HT-29 (cell line): ENCODE measurements at places on chromosomes 5 and 9.

GRCh38 chr9:132690696-132691095 lies 20.4 kb downstream of the GTF3C4 start:
- DNase-seq = no peak

- DNase-seq = no peak
These were observed 52.0 kb upstream of the SLC25A51 start for GRCh38 chr9:37955781-37956422.

DNA sequence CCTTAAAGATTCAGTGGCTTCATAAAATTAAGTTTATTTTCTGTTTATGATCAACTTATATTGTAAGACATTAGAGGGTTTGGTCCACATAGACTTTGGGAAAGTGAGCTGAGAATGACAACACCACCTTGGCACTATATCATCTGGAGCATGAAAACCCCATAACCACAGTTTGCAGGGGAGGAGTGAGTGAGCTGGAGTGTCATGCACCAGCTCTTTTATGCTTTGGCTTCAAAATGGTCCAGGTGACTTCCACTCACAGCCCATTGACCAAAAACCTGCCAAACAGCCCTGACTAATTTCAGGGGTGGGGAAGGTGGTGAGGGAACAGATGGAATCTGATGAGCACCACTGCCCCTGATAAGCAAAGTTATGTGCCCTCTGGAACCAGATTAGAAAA lies 295.8 kb downstream of the DMRTA1 start:
- DNase-seq = no peak

GRCh38 chr5:91397791-91398190 lies 14.7 kb upstream of the ARRDC3 start:
- no peak for DNase-seq

DNA sequence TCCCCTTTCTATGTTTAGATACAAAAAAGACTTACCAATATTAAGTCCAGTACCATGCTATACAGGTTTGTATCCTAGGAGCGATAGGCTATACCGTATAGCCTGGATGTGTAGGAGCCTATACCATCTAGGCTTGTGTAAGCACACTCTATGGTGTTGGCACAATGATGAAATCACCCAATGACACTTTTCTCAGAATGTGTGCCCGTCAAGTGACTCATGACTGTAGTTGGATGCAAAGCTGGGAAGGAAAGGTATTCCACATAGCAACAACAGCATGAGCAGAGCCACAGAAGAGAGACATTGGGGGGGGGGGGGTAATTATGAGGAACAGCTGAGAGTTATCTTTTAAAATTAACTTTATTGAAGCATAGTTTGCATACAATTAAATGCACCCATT lies 63.2 kb downstream of the TTLL11 start:
- DNase-seq = peak; percentile 2

- DNase-seq = no peak
These were observed 4.8 kb downstream of the TPM2 start for GRCh38 chr9:35684921-35685320.

- no peak for DNase-seq
These were observed 129.8 kb downstream of the MACROH2A1 start for GRCh38 chr5:135269199-135269598.

DNA sequence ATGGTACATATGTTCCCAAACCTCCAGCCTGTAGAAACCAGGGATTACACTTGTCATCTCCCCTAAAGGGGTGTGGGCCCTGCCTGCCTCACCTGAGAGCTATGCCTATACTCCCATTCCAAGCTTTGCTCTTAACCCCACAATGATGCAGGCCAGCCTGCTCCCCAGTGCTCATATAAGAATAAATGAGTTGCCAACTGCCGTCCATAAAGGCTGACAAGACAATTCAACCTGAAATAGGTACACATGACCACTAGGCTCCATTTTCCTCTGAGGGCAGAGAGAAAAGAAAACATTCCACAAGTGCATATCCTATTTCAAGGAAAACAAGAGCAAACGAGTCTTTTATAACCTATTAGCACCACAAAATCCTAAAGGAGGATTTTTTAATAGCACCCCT lies 28.4 kb downstream of the SKP1 start:
- no peak for DNase-seq

- no peak for DNase-seq
These were observed 197.7 kb downstream of the PLK2 start for GRCh38 chr5:58262226-58262625.

DNA sequence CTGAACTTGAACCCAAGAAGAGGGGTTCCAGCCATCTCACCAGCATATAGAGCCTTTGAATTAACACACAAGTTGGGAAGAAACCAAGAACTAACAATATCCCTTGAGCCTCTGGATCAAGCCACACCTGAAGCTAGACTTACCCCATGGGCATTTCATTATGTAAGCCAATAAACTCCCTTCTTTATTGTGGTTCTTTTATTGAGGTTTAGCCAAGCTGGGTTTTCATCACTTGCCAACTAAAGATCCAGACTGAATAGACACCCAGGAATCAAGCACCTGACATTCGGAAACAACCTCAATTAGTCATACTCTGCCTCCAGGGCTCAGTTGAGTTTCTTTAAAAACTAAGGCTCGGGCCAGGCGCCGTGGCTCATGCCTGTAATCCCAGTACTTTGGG lies 226.7 kb downstream of the AGTPBP1 start:
- DNase-seq = no peak

DNA sequence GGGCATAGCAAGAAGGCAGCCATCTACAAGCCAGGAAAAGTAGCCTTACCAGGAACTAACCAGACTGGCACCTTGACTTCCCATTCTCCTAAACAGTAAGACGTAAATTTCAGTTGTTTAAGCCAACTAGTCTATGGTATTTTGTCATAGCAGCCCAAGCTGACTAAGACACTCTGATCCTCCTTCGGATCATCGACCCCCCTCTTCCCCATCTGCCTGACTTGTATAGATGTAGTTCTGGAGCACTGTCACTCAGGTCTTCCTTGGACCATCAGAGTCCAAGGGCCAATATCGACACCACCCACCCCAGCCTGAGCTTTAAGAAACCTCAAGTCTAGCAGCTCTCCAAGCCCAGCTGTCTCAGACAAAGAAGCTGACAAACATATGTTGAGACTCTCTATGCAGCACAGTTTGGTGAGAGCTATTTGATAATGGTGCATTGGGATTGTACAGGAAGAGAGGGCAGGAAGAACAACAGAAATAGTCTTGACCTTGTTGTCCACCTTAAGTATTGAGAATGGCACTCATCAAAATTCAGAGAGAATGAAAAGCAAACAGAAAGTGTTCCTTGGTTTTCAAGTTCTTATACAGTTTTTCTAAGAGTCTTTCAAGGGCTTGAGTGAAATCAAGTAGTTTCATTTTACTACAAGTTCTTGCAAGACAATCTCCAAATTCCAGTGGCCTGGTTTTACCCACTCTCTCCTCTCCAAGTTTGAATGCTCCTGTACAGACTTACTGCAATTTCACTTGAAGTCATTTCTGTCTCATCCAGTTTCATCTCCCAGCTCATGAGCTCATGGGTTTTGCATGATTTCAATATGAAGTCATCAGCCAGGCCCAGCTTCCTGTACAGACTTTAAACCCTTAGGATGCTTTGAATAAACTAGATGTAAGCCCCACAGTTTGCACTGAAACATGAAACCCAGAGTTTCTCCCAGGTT lies 122.3 kb upstream of the RAI14 start:
- DNase-seq = no peak
